ENCODE measurements at places on chromosomes 7 and 10.

GRCh38 chr10:79555354-79556309 lies 4.6 kb downstream of the SFTPA2 start:
- no peaks in the 10 kb centered on the region for H3K4me1 ChIP-seq
- H3K4me3 ChIP-seq: no peak overlapping the region
- no peak for DNase-seq

GRCh38 chr10:49502358-49502757 lies 36.6 kb downstream of the ERCC6 start:
- H3K27me3 ChIP-seq: no peaks in the 10 kb centered on the region
- H3K4me3 ChIP-seq: no peak overlapping the region
- H3K27ac ChIP-seq: no peak overlapping the region
- DNase-seq: no peak

DNA sequence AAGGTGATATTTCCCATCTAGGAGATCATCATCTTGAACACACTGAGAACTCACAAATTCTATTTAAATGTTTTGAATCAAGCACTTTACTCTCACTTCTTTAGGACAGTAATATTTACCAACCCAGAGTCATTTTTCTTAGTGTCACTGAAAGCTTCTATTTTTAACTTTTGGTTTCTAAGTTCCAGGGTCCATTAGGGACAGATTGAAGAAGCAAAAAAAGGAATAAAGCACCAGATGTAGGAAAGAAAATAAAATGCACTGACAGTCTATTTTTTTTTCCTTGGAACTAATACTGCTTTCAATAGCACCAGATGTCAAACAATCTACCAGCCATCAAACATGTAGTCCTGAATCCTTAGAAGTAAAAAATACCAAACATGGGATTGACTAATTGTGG lies 526.7 kb upstream of the LRRN3 start:
- no peak for DNase-seq
- H3K36me3 ChIP-seq: no peaks in the 10 kb centered on the region
- no peaks in the 10 kb centered on the region for H3K4me1 ChIP-seq
- H3K27me3 ChIP-seq: no peaks in the 10 kb centered on the region
- no peak overlapping the region for H3K4me3 ChIP-seq

- H3K27me3 ChIP-seq: peaks cover 1% of the 10 kb centered on the region
- no peak overlapping the region for H3K27ac ChIP-seq
- H3K4me3 ChIP-seq: no peak overlapping the region
- no peaks in the 10 kb centered on the region for H3K36me3 ChIP-seq
Observed at GRCh38 chr10:14102056-14102455, 228.7 kb downstream of the FRMD4A start.

DNA sequence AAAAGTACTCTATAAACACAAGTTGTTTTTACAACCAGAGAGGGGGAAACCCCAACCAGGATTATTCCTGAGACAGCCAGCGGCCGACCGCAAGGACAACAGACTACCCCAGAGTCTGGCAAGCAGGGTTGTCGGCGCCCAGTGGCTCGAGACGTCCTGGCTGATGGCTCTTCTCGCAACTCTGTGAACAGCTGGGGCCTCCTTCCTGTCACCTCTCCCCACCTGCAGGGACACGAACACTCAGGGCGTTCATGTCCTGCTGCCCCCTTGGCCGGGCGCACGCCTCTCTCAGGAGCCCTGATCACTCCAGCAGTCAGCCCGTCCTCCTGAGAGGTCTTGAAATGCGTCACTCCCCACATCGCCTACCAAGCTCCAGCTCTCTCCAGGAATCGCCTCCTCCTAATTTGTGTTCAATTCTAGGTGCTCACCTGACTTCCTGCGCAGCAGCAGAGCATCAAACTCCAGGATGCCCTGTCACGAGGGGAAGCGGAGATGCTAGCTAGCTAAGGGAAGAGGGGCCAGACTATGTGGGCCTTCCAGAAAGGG lies 66.4 kb upstream of the TNRC18 start:
- peaks cover 14% of the 10 kb centered on the region for H3K4me1 ChIP-seq
- H3K4me3 ChIP-seq: no peak overlapping the region
- no peaks in the 10 kb centered on the region for H3K36me3 ChIP-seq
- no peak for DNase-seq

GRCh38 chr10:80538481-80539185 lies 931 bp downstream of the SH2D4B start:
- no peaks in the 10 kb centered on the region for H3K36me3 ChIP-seq
- H3K27me3 ChIP-seq: no peaks in the 10 kb centered on the region
- no peak overlapping the region for H3K27ac ChIP-seq
- H3K4me3 ChIP-seq: no peak overlapping the region
- peaks cover 4% of the 10 kb centered on the region for H3K4me1 ChIP-seq
- DNase-seq: no peak

DNA sequence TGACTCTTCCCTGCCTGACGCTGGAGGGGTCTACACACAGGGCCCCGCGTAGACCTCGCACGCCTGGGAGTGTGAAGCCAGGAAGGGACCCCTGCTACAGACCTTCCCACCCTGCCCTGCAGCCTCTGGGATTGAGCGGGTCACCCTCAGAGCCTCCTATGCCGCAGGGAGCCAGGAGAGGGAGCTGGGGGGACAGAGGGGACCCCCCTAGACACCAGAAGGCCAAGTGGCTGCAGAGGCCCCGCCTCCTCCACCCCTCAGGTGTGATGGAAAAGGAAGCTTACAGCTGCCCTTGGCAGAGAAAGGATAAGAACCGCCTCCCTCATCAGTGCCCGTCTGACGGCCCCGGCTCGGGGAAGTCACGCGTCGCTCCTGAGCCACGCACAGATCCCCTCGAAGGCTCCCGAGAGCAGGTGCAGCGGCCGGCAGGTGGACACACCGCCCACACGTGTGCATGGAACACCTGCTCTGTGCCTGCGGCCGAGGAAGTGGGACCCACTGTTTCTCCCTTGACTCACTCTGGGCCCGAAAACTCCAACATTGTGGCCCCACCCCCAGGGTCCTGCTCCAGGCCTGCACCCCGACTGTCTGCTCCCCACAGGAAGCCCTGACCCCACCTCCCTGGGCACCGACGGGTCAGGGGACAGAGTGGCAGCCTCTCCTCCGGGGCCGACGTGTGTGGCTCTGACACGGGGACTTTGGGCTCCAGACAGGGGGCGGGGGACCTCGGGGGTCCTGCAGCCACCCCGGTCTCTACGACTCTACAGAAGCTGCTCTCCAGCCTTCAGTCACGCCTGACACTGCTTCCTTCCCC lies 73.3 kb downstream of the MICALL2 start:
- DNase-seq: no peak
- H3K4me3 ChIP-seq: no peak overlapping the region
- no peak overlapping the region for H3K27ac ChIP-seq
- H3K27me3 ChIP-seq: no peaks in the 10 kb centered on the region

DNA sequence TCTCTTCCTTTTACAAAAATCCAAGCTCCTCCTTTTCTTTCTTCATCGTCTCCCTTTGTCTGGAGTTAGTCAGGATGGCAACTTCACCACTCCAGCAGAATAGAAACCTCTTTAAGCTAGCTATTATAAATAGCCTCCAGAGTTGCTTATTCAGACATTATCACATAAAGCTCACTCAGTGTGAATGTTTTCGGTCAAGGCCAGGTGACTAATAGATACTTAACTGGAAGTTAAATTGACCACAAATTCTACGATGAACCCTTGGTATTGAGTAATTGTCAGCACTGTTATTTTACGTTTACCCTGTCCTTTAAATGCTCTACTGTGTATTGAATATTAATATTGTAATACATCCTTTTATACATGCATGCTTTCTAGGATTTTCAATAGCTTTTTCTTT lies 340.4 kb downstream of the OTUD1 start:
- no peak overlapping the region for H3K27ac ChIP-seq
- H3K36me3 ChIP-seq: no peaks in the 10 kb centered on the region
- no peaks in the 10 kb centered on the region for H3K4me1 ChIP-seq
- no peak for DNase-seq
